ENCODE measurements at places on chromosomes 16 and 17. TPM values are rescaled to one million over a fixed set of nuclear protein-coding genes. Genes with fewer than 3 reads are reported as not detected.

OR4D1 gene
- not detected for total RNA-seq

TLCD1 gene
- 2.9 TPM for total RNA-seq

SCNN1G gene
- 26.5 TPM for total RNA-seq

CPPED1 gene
- 15.2 TPM for total RNA-seq

ARRB2 gene
- total RNA-seq: 28.0 TPM

PRR11 gene
- total RNA-seq: 7.9 TPM

IRX5 gene
- 11.0 TPM for total RNA-seq

KRT17 gene
- 165 TPM for total RNA-seq

NPIPA8 gene
- not detected for total RNA-seq

PDILT gene
- total RNA-seq: not detected

SOX9 gene
- 22.8 TPM for total RNA-seq
